ENCODE measurements at places on chromosomes 4 and X.
A peak's percentile ranks its signal among the peaks of the same experiment; 100 is the strongest.

GRCh38 chr4:184848510-184848909 is 22.7 kb upstream of the ACSL1 start:
- no peak for DNase-seq

- DNase-seq, result no peak
These were observed at the start of gene ARHGEF6 for GRCh38 chrX:136780763-136781162. TSS of gene ARHGEF6 (minus strand) at chrX:136780932. CDS start at chrX:136780882, 50 bp downstream.

GRCh38 chrX:115058276-115058675 is 40.9 kb upstream of the IL13RA2 start:
- no peak for DNase-seq

- DNase-seq, result no peak
These were observed 43.5 kb downstream of the NUDT9 start for GRCh38 chr4:87465739-87466366.

- DNase-seq, result no peak
These were observed 18.8 kb upstream of the SMIM14 start for GRCh38 chr4:39657465-39657864.

- no peak for DNase-seq
These were observed 113.3 kb upstream of the PDLIM3 start for GRCh38 chr4:185648631-185649030.

- DNase-seq, result no peak
These were observed 643 bp downstream of the SRP72 start for GRCh38 chr4:56468097-56468422.

- peak; percentile 83 for DNase-seq
These were observed 68.0 kb downstream of the NOCT start for GRCh38 chr4:139083607-139083955.

GRCh38 chr4:89368861-89369260 is 61.3 kb upstream of the GPRIN3 start:
- DNase-seq, result no peak

DNA sequence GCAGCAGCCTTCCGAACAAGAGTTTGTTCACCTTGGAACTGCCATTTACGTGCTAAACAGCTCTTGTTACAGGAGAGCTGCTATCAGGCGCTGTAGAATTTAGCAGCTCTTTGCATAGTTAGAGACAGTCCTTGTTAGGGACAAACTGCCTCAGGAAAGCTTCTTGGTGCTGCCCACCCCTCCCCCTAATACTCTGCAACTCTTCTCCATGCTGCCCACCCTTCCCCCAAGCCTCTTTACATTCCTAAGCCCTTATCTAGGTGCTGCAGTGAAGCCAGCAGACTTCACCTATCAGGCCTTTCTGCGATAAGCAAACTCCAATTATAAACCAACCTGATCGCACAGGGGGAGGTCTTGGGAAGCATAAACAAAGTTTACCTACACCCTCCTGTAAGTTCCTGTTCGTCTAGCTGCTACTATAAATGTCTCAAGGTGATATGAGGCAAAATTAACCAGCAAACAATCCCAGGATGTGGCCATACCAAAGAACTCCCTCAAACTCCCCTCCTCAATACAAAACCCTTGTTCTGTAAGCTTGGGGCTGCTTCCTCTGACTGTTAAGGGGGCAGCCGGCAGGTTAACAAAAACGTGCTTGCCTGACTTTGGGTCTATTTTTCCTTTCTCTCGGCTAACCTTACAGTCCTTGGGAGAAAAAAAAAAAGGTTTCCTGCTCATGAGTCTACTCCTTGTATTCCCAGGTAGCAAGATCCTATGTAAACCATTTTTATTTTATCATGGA is 74.0 kb upstream of the GC start:
- DNase-seq, result no peak

- no peak for DNase-seq
These were observed 22.0 kb downstream of the KLHL15 start for GRCh38 chrX:24005028-24005427.

- no peak for DNase-seq
These were observed 31.6 kb downstream of the TIGD2 start for GRCh38 chr4:89142691-89143669.

DNA sequence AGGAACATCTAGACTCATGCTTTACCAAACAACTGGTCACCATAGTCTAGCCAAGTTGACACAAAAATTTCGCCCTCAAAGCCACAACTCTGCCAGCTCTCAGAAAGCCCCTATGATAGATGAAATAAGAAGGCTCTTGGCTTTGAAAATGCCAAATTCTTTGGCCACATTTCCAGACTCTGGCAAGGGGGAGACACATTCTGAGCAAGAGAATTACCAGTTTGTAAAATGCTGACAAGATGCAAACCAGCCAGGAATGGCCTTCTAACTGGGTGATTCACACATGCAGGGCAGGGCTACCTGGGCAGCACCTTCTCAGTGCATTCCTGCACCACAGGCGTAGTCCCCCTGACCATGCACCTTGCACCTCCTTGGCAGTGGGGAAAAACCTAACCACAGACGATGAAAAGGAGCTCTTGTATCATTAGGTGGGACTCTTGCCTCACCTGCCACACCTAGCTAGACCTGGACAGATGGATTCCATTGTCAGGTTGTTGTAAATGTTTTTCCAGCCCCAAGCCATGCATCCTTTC is 77.4 kb upstream of the CPEB2 start:
- no peak for DNase-seq

DNA sequence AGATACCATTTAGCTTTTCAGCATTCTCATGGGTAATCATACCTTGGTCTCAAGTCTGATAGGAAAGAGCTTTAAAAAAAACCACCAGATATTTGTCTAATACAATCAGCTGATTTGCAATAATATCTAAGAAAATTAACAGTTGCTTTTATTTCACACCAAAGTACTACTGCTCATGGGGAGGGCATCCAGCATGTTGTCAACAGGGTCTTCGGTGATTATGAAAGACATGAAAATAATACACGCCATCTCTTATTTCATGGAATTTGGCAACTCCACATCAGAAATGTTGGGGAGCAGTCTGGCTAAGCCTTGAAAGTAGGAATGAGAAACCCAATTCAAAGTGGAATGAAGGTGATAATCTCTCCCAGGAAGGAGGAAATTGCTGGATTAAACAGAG is 3.0 kb downstream of the ASB5 start:
- DNase-seq, result no peak

DNA sequence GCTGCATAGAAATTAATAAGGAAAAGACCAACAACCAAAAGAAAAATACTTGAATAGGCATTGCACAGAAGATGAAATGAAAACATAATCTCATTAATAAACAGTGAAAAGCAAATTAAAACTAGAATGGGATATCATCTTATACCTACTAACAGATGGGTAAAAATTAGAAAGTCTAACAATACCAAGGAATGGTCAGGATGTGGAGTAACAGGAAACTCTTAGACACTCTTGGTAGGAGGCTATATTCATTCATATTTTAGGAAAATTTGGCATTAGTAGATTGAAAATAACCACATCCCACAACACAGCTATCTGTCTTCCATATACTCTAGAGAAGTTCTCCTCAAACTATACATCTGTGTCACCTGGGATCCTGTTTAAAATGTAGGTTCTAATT is 36.3 kb downstream of the SEC24B start:
- DNase-seq, result no peak

DNA sequence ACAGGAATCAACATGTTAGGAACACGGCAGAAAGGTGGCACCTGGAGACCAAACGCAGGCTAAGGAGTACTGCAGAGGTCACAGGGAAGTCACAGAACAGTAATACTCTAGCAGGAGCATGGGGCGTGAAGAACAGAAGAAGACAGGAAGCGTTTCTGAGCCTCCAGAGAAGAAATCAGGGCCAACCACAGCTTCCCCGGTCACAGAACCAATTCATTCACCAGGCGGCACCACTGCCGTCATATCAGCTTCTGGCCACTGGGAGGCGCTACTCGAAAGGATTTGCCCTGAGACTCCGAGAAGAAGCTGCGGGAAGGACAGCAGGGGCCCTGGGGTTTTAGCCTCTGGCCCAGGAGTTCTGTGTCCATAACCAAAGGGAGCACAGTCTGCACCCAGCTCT is 78.0 kb upstream of the DRD5 start:
- no peak for DNase-seq

- DNase-seq, result no peak
These were observed 25.0 kb downstream of the CTPS2 start for GRCh38 chrX:16687514-16687913.

DNA sequence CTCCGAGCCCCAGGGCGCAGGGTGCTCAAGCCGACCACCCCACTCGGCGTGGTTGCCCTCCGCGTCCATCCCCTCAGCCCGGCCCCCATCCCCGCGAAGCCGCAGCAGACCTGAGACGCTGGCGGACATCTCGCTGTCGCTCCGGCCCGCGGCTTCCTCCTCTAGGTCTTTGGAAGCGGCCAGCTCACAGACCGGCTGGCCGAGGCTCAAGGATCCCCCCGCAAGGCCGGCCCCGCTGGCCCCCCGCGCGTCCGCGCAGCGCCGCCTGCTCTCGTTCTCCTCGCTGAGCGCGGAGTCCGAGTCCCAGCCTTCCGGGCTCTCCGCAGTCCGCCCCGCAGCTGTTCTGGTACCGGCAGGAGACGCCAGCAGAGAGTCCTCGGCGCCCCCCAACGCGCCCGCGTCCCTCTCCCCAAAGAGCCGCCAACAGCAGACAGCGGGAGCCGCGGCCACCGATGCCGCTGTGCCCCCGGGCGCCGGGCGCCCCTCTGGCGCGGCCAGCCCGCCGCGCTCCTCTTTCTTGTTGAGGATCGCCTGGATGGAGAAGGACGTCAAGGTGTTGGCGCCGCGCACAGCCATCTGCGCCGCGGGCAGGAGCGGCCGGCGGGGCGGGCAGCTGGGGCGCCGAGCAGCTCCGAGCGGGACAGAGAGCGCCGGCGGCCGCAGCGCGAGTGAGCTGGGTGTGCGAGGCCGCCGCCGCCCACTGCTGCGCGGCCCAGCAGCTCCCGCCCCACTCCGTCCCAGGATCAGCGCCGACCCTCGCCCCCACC is at the start of gene NKX3-2:
TSS of gene NKX3-2 (minus strand) at position 670 of the 767 bp plus-strand sequence. CDS start at position 576, 94 bp downstream.
- no peak for DNase-seq

GRCh38 chrX:97189668-97190067 is 306.0 kb downstream of the RPA4 start:
- no peak for DNase-seq

DNA sequence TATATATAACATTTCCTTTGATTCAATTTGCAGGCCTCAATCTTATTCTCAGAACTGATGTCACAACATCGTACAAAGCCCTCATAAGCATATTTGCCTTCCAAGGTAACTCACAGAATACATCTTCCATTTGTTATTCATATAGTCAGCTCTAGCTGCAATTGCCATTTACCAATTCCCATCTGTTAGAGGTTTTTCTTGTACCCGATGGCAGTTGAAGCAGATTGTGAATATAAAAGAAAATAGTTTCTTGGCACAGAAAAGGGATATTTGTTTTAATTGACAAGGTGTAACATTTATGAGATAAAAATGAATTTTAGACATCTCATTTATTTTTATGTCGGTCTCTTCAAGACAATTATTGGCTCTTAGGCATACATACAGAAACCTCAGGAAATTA is 311.3 kb downstream of the TRIML1 start:
- DNase-seq, result no peak

DNA sequence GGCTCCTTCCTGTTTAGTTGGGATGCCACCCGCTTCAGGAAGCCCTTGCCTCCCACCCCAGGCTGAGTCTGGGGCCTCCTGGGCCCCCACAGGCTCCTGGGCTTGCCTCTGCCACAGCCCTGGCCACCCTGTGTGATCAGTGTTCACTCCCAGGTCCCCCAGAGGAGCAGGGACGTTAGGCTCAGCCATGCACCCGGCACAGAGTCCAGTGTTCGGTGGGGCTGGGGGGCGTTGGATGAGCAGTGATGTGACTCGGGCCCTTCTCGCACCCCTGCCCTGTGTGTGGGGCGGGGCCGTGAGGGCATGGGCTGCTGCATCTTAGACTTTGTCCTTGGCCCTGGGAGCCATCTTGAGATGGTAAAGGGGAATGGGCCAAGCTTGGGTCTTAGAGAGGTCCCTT is 29.9 kb upstream of the HTRA3 start:
- DNase-seq, result no peak

- peak; percentile 83 for DNase-seq
These were observed 2.9 kb downstream of the ARHGAP4 start for GRCh38 chrX:153922932-153923857.

- DNase-seq, result no peak
These were observed 68.0 kb downstream of the YIPF7 start for GRCh38 chr4:44583393-44583792.

DNA sequence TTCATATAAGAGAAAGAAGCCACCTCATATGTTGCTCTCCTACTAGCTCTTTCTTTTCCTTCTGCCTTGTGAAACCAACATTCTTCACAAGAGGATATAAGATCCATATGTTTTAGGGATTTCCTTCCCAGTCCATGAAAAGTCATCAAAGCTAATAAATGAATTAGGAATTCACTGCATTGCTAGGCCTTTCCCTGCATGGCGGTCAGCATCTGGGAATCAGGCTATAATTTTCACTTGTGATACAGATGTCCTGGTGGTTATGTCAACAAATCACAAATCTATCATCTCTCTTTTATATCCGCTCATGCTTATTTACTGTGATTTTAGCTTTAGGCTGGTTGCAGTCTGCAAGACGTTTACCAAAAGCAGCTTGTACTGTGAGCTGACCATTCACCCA is 510.0 kb downstream of the NLGN4X start:
- no peak for DNase-seq

DNA sequence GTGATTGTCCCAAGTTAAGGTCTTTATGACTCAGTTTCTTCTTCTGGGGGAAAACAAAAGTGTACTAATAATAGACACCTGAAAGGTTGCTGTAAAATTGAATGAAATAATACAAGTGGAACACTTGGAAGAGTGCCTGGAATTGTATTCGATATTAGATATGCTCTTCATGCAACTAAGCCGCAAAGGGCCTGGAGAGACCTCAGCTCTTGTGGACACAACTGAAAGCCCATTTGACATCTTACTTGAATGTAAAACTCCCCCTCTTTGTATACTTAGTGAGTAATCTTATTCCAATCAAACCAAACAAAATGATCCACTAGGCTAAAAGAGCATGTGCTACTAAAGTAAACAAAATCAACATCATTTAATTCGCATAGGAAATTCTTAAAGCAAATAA is 511 bp upstream of the MAP9 start:
- no peak for DNase-seq

- no peak for DNase-seq
These were observed 82.1 kb downstream of the FIP1L1 start for GRCh38 chr4:53459548-53459947.

DNA sequence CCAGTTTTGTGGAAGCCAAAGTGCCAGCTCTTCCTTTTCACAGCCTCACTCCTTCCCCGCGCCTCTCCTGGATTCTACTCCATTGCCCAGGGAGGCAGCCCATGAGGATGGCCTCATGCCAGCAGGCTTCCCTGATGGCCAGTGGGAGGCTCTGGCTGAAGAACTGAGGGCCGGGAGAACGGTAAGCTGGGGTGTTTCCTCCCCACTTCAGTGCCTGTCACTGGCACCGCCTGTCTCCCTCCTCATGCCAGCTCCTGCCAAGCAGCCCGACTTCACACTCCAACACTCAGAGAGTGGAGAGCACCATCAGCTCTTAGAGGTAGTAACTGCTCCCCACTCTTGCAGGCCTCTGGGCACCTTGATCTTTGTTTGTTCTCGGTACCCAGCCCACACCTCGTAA is 46.9 kb upstream of the STIM2 start:
- no peak for DNase-seq

- DNase-seq, result no peak
These were observed 84.0 kb upstream of the AFAP1 start for GRCh38 chr4:8023696-8024033.

GRCh38 chr4:8332038-8332857 is 62.7 kb downstream of the HTRA3 start:
- peak; percentile 53 for DNase-seq
